ENCODE measurements at places on chromosomes 3 and 15.

DNA sequence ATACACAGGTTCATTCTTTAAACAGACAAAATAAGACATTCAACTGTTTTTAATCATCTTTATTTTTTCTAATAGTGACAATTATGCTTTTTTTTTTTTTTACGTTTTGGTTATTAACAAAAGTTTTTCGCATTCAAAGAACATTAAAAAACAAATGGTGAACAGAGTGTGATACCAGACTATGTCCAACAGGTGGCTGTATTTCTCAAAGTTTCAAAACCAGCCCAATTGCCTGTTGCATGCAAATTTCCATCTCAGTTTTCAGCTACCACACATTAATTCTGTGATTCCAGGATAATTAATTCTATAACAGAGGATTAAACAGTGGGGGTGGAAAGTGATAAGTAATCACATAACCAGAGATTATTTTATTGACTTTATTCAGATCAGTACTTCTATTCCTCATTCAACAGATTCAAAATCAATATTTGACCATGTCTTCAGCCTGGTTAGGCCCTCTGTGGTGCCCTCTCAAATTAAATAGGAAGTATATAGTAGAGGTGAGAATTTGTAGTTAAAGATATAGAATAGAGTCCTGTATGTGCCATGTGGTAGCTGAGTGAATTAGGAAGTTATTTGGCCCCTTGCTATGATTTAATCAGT is 122.2 kb upstream of the DCBLD2 start:
- DNase-seq, result no peak

DNA sequence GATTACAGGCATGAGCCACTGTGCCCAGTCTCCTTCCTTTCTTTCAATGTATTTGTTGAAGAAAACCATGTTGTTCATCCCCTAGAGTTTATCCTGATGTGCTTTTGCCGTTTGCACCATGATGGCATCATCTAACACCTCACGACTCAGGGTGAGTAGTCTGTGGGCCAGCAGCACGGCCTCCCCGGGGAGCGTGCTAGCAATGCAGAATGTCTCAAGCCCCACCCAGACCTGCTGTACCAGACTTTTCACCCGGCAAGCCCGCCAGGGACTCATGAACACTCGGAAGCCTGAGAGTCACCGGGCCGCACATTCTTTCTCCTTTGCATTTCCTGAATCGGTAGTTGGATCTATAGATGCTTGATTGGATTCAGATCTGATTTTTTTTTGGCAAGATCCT is 64.6 kb downstream of the RPN1 start:
- no peak for DNase-seq

GRCh38 chr3:181722156-181722555 is 10.4 kb downstream of the SOX2 start:
- DNase-seq, result no peak

DNA sequence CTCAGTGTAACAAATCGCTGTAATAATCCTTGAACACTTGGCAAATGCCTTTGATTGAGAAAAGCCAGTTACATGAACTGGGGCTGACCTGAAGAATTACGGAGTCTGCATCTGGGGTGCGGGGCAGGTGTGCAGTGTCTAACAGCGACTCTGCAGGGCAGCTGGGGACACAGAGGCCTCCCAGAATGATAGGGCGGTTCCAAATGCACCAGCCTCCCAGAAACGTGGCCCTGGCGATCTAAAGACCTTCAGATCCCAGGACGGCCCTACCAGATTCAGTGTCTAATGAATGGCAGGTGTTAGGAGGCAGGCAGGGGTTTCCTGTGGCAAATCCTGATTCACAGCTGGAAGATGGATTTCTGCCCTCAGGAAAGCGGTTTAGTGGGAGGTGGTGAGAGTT is 100.5 kb upstream of the RGMA start:
- no peak for DNase-seq

- DNase-seq, result no peak
Measured at GRCh38 chr3:6172871-6173642, 687.9 kb upstream of the GRM7 start.

GRCh38 chr3:60226912-60227311 is 1024.3 kb downstream of the FHIT start:
- DNase-seq, result no peak

GRCh38 chr3:11814663-11815062 is 32.0 kb downstream of the TAMM41 start:
- DNase-seq, result no peak

- DNase-seq, result peak; percentile 19
Measured at GRCh38 chr3:48400824-48401433, 28.9 kb downstream of the FBXW12 start.

GRCh38 chr3:169034401-169034800 is 629.1 kb downstream of the MECOM start:
- DNase-seq, result no peak
